ENCODE measurements at places on chromosomes 2 and 18.

DNA sequence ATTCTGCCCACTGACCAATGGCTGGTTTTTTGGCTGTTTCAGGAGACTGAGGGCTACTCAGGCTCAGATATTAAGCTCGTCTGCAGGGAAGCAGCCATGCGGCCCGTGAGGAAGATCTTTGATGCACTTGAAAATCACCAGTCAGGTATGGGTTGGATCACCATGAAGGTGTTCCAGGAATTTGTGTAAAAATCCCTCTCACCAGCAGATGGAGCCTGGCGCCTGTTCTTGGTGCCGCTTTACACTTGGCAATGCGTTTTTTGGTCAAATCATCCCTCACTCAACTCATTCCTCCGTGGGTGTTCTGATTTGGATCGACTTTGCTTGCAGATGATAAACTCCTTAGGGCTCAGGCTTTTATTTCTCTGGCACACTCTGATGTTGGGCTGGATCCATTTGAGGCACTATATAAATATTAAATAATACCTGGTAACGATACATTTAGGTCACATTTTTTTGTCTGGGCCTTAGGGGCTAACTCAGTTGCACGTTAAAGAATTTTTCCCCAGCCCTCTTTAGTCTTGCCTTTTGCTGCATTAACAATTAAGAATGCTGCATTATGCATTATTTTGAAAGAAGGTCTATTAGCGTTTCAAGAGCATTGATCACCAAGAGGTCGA lies 50.0 kb downstream of the HDHD2 start:
- peak; percentile 12 for DNase-seq

DNA sequence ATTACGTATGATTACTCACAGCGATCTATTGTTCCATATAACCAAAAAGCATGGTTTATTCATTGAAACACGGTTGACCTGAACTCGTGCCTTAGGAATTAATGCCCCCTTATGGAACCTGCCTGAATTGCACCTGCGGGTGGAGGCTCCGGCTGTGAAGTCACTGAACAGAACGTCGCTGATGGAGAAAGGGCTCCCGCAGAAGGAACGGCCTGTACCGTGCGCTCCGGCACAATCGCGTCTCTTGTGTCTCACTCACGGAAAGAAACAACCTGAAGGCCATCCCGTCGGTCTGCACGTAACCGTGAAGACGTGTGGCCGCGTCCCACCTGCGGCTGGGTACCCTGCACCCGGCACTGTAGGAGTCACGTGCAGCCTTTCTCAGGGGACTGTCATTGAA lies 133.1 kb downstream of the NFATC1 start:
- DNase-seq = peak; percentile 82

DNA sequence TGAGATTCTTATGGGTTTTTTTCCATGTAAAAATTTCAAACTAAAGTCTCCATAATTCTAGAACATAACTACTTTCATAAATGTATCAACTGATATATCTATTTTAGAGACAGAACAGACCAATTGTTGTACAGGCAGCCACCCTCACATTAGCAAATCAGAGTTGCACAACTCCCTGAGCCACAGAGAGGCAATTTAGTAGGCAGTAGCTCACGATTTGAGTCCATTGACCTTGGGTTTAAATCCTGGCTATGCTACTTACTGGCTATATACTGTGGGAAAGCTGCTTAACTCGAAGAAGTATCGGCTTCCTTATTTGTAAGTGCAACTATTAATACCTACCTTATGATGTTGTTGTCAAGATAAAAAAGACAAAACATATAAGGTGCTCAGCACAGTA lies 16.2 kb downstream of the MTIF2 start:
- DNase-seq = no peak

DNA sequence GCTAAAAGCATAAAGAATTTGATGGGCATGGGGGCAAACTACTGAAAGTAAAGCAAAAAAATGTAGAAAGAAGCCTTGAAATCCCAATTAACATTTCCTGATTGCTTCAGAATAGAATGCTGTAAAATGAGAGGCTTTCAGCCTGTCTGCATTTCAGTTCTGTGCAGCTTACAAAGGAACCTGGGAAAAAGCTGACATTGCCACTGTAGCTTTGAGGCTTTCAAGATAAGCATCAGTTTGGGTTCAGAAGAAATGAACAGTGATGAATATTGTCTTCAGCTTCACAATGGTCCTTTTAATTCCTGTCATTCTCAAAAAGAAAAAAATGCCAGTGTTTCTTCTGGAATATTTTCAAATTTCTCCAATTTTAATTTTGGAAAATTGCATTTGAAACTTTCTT lies 242.7 kb downstream of the LRRTM1 start:
- DNase-seq = no peak
